ENCODE measurements at places on chromosomes 11 and 22.

- DNase-seq = no peak
These were observed 38.4 kb upstream of the THY1 start for GRCh38 chr11:119461229-119461963.

- peak; percentile 35 for DNase-seq
These were observed 41.3 kb upstream of the TUB start for GRCh38 chr11:8039530-8040260.

DNA sequence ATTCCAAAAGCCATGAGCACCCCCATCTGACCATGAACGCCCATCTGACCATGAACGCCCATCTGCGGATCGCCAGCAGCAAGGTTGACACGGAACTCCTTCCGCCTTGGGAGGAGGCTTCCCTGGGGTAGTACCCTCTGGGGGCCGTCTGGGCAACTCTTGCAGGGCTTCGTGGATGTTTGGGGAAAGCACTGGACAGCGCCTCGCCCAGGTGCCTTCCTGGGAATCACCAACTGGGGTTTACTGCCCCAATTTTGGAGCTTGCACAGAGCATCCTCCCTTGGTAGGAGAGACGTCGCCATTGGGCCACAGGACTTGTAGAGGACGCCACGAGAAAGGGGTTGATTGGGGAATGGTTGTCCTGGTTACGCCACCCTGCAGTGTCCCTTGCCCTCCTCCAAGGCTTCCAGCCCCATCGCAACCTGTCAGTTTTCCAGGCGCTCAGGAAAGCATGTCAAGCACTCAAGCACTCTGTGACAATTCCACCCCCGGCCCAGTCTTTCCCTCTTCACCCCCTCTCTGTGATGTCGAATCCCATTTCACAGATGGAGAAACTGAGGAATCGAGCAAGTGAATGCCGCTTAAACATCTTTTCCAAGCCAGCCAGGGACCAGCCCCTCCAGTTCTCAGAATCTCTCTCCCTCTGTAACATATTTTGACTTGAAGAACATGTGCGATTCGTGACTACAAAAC, 914 bp upstream of the PRDM11 start:
- DNase-seq = peak; percentile 2

DNA sequence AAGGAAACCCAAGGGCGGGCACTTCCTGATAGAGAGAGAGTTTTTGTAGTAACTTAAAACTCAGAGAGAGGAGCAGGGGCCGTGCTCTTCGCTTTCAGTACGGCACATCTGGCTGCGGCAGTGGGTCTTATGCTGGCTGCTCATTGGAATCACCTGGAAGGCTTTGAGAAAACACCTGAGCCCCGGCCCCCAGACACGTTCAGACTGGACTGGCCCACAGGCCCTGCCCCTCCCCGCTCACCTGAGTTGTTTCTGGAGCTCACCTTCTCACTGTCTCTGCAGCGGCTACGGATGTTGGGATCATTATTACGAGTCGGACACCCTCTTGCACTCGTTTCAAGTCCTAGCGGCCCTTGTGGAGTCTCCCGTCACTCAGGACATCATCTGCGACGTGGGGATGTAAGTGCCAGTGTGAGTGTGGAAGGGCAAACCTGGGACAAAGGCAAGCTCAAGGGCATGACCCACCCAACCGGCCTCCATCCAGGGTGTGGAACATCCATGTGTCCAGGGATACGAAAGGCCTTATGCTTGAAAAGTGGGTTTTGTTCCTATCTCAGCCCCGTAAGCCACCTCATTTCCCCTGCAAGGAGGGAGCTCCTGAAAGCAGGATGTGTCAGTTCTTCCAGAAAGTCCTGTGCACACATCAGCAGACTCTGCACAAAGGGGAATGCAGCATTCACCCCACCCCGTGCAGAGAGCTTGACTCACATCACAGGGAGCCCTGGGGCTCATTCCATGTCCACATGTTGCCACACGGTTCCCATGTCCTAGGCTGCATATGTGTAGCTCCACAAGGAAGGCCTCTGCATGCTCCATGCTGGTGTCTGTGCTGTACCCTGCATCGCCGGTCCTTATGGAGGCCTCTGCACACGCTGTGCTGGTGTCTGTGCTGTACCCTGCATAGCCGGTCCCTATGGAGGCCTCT, 5.4 kb downstream of the NADSYN1 start:
- DNase-seq = no peak

GRCh38 chr11:3196161-3197043, 22.2 kb downstream of the MRGPRG start:
- no peak for DNase-seq

- no peak for DNase-seq
These were observed 11.6 kb downstream of the MMP3 start for GRCh38 chr11:102831489-102832440.

DNA sequence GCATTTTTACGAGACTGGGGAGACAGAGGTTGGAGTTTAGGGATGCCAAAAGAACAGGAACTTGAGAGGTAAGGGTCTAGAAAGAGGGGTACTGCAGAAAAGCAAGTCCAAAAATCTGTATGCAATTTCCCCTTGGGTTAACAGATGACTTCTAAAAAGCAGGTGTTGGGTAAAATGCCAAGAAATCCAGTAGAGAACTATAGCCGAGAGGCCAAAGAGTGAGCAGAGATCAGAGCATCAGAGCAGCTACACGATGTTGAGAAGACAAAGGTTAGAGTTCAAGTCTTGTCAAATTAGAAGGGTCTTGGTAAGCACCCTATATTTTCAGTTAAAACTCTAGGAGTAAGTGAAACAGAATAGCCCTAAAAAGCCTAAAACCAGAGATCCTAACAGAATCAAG, 145.2 kb downstream of the FCHSD2 start:
- DNase-seq = no peak

DNA sequence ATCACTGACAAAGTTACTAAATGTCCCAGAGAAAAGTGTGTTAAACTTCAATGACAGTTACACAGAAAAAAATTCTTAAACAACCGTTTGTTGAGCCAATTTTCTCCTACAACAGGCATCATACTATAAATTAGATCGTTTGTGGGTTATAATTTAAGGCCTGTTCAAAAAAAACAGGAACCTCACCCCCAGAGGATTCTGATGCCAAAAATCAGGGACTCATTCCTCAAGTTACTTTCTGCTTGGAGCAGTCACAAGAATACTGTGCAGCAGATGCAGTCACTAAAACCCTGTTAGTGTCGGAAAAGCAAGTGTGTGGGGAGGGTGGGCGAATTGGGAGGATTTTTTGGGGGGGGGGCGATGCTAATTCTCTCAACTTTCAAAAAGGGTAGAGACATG, 657 bp downstream of the CWC15 start:
- DNase-seq = no peak

DNA sequence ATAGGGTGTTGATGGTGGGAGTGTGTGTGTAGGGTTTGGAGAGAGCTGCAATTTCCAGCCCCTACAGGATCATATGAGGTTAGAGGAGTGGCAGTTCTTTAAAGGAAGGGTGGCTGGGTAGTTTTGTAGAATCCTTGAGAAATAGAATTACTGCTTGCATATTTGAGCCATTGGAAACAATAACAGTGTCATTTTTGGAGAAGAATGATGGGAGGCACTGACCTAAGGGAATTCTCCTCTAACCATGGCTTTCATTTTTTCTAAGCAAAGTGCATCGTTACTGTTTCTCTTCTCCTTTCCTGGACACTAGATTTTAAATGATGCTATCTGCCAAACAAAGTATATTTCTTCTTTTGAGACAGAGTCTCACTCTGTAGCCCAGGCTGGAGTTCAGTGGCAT, 66.9 kb upstream of the RRM1 start:
- DNase-seq = no peak

GRCh38 chr11:33930317-33931021, 38.6 kb upstream of the LMO2 start:
- DNase-seq = no peak

- peak; percentile 81 for DNase-seq
These were observed 769 bp downstream of the MAFF start for GRCh38 chr22:38202437-38203089.

DNA sequence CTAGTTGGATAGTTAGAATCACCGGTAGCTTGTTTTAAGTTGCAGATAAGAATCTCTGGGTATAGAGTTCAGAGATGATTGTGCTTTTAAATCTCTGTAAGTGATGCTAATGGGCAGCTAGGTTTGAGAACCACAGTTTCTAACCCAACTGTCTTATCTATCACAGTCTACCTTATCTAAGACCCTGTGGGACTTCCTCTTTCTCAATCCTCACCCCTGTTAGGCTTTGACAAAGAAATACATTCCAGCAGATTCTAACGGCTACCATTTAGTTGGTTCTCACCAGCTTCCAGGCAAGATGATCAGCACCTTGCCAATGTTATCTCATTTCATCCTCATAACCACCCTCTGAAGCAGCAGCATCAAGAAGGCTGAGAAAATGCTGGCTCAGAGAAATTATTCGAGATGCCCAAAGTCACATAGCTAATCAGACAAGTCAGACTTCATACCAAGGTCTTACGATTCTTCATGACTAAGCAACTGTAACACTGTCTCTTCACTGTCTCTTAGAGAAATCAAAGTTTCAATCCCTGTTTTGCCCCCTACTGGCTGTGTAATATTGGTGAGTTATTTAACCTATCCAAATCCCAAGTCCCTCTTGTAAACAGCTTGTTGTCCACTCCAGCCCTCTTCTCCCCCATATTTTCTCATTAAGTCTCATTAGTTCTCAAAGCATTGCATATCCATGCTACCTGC, 192.4 kb upstream of the API5 start:
- DNase-seq = no peak

GRCh38 chr11:66055021-66055420, 2.9 kb downstream of the SF3B2 start:
- DNase-seq = no peak

GRCh38 chr11:44597358-44598012, 32.0 kb downstream of the CD82 start:
- no peak for DNase-seq

- no peak for DNase-seq
These were observed 6.2 kb downstream of the ZP1 start for GRCh38 chr11:60873533-60873932.

GRCh38 chr11:78560153-78560552, 14.5 kb downstream of the NARS2 start:
- no peak for DNase-seq

- no peak for DNase-seq
These were observed 232.8 kb upstream of the BLID start for GRCh38 chr11:122348659-122349409.

GRCh38 chr11:45146072-45147016, at the start of gene PRDM11:
TSS of gene PRDM11 (plus strand) at chr11:45146639. CDS start at chr11:45181767, 35,128 bp downstream.
- DNase-seq = peak; percentile 27

GRCh38 chr11:120334332-120334731, 1.9 kb upstream of the ARHGEF12 start:
- DNase-seq = no peak

- DNase-seq = no peak
These were observed 96.0 kb downstream of the EXT2 start for GRCh38 chr11:44191322-44192016.

DNA sequence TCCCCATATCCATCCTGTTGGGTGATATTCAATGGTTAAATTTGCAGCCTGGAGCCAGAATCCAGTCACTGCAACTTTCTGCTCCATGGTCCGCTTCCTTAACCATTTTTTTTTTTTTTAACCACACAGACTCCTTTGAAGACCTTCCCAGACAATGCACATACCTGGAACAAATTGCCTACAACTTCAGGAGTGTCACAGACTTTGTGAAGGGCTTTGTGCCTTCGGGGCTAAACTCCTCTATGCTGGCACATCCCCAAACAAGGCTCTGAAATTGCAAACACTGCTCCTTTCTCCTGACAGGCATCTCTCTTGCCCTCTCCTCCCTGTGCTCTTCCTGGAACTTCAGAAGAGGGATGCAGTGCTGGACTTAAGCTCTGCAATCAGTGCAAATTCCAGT, 40.6 kb downstream of the TENM4 start:
- no peak for DNase-seq

DNA sequence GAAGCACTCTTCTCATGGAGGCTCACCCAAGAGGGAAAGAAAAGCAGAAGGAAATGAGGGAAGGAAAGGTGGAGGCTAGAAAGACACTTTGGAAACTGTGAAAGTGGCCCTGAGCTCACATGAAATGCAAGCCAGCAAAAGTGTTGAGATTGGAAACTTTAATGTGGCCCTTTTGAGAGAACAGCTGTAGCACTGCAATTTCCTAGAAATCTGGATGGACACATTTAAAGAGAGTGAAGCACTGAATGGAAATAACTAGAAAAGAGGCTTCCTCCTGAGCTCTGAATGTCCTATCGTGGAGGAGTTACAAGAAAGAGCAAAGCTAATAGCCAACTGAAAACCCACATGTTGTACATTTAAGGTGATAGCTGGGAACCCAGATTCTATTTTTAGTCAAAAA, 56.0 kb downstream of the LIF start:
- no peak for DNase-seq

GRCh38 chr11:45258982-45259530, 27.1 kb downstream of the SYT13 start:
- DNase-seq = no peak

- DNase-seq = no peak
These were observed 29.7 kb upstream of the ST14 start for GRCh38 chr11:130129922-130130321.

DNA sequence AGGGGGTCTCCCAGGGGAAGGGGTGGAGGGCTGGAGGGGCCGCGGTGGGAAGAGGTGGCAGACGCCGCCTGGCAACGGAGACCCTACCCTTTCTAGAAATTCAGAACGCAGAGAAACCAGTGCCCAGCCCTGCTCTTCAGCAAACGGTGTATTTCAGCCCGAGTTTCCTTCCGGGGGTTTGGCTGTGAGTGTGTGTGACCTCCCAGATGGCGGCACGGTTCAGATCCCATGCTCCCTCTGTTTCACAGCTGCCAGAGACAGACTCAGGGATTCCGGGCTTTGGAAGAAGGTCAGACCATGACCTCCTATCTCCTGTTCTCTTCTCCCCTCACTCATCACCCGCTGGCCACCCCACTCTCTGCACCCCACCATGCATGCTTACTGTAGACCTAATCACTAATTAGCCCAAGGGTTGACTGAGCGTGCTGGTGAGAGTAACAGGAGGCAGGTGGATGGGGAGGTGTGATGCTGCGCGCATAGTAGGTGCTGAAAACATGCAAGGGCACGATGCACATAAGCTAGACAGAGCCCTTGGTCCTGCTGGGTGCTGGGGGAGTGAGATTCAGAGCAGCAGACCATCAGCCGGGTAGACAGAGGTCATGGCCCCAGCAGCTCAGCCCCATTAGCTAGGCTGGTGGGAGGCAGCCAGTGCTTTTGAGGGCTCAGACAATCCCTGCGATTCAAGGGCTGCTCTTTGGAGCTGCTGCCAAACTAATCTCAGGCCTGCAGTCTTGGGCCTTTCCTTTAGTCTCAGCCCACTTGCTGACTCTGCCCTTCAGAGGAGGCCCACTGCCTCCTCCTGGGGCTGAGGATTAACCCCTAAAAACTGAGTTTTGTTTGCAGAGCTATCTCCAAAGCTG, 256.5 kb upstream of the CADM1 start:
- DNase-seq = no peak

DNA sequence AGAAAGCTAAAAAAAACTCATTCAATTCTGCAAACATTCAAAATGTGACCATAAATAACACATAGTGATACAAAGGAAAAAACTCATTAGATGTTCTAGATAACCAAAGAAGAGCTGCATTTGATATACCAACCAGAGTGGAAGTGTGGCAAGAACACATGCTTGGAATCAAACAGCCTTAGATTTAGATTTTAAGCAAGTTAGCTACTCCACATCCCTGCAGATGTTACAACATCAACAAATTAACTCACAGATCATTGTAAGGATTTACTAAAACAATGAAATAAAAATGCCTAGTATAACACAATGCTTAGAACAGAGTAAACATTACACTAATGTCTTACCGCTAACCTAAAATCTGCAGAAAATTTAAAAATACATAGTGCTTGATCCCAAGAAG, 114.0 kb upstream of the AKIP1 start:
- DNase-seq = no peak

All from stimulated activated effector memory CD8-positive, alpha-beta T cell treated with anti-CD3 and anti-CD28 coated beads, Interleukin-12 subunit alpha, Interleukin-12 subunit beta, amount 100 ng/mL, for 72 hours (primary cell).